ENCODE measurements at places on chromosomes 1 and 21.

GRCh38 chr1:206584683-206585082 lies 27.6 kb downstream of the EIF2D start:
- DNase-seq, result no peak

GRCh38 chr21:39020751-39021477 lies 162.3 kb downstream of the PSMG1 start:
- DNase-seq, result no peak

GRCh38 chr1:12014141-12014991 lies 4.9 kb upstream of the MIIP start:
- DNase-seq, result no peak

GRCh38 chr1:86872086-86872485 lies 41.8 kb downstream of the SELENOF start:
- DNase-seq, result no peak

- no peak for DNase-seq
Observed at GRCh38 chr1:39490596-39491145, 765 bp upstream of the BMP8A start.

DNA sequence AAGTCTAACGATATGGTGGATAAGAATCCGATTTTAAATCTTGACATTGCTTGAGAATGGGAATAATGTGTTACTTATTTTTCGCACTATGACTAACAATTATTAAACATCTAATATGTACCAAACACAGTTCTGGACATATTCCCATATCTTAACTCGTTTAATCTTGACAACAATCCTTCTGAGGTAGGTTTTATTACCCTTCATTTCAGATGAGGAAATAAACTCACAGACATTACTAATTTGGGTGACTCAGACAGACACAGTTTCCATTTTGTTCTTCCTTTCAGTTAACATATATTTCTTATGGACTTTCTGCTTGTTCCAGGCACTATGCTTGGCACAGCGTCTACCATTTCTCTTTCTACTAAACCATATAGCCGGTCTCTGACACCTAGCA lies 244.8 kb downstream of the SMYD3 start:
- no peak for DNase-seq

DNA sequence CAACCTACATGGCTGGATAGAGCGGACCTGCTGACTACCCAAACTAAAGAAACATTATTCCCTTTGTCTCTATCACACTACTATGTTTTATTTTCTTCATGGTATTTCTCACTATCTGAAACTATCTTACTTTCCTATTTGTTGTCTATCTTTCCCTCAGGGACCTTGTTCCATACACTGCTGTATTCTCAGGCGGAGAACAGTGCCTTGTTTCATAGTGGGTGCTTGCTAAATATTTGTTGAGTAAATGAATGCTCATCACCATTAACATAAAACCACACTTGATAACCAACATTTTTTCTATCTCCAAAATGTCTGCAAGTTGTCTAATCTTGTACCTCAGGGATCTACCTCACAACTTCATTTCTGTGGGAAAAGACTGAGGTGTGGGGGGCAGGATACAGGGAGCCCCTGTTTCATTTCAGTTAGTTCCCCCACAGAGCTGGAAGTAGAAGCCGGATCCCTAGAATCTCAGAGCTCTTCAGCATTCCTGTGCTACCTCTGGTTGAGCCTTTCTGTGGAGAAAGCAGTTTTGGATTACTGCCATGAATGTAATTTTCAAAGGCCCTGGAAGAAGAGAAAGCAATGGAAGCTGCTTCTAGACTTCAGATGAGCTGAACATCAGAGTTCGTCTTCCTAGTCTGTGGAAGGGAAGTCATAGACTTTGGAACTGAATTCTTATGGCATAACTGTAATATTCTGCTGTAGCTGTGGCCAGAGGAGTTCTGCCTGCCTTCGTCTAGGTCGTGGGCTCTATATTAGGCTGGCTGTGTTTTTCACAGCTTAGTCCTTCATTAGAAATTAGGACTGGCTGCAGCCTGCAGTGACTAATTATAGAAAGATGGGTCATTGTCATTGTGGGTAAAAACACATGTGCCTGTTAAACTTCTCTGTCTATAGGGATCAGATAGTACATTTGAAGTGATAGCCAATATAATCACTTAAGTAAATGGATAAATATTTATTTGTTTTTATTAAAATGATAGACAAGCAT lies 293.2 kb upstream of the SGIP1 start:
- DNase-seq, result no peak

DNA sequence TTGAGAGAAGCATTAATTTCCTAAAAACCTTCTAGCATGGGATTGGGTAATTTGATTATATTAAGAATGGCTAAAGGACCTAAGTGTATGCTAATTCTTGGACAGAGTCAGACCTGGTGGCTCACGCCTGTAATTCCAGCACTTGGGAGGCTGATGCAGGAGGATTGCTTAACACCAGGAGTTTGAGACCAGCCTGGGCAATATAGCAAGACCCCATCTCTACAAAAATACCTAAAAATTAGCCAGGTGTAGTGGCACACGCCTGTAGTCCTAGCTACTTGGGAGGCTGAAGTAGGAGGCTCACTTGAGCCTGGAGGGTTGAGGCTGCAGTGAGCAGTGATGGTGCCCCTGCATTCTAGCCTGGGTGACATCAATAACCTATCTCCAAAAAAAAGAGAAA lies 45.9 kb upstream of the BMP8A start:
- DNase-seq, result no peak

- DNase-seq, result no peak
Observed at GRCh38 chr1:209618291-209618690, 33.9 kb downstream of the LAMB3 start.

GRCh38 chr1:84246213-84246612 lies 55.3 kb upstream of the SAMD13 start:
- DNase-seq, result no peak

DNA sequence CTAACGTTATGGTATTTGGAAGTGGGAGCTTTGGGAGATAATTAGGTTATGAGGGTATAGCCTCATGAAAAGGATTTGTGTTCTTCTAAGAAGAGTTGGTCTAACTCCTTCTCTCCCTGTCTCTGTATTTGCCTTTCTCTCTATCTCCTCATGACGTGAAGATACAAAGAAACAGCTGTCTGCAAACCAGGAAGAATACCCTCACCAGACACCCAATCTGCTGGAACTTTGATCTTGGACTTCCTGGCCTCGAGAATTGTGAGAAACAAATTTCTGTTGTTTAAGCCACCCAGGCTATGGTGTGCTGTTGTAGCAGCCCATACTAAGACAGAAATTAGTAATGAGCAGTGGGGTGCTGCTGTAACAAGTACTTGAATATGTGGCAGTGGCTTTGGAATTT lies 16.1 kb downstream of the C1orf141 start:
- no peak for DNase-seq

GRCh38 chr1:175597969-175598765 lies 145.2 kb downstream of the TNR start:
- DNase-seq, result no peak

- no peak for DNase-seq
Observed at GRCh38 chr21:29434081-29434480, 135.4 kb downstream of the BACH1 start.

DNA sequence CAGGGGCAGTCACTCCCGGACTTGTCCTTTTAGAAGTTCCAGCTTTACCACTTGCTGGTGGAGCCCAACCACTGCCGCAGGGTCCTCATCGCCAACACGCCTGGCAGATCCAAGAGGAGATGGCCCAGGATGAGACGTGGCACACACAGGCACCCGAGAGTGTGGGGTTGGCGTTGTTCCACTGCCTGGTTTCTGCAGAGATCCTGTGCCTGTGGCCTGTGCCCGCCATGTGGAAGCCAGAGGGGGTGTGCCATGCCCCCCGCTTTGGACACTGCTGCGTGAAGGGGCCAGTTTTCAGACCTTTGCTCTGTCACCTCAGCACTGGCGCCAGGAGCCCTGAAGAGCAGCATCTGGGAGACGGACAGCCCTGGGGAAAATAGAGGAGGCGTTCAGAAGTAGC lies 10.8 kb downstream of the CD46 start:
- DNase-seq, result no peak

DNA sequence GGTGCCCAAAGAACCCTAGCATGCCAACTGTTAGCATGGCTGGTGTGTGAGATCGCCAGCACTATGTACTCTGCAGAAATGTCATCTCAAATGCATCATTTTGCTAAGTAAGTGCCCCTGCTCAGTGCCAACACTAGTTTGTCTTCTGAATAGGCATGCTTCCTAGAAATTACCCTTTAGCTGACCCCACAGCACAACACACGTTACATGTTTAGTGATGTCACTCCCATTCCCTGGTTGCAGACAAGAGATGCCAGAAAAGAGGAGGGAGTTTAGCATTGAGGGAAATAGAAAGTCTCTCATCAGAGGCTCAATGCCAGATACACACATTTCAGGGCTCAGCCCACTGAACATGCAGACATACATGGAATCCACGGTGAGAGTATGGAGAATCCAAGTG lies 9.3 kb upstream of the ST6GALNAC3 start:
- DNase-seq, result no peak

DNA sequence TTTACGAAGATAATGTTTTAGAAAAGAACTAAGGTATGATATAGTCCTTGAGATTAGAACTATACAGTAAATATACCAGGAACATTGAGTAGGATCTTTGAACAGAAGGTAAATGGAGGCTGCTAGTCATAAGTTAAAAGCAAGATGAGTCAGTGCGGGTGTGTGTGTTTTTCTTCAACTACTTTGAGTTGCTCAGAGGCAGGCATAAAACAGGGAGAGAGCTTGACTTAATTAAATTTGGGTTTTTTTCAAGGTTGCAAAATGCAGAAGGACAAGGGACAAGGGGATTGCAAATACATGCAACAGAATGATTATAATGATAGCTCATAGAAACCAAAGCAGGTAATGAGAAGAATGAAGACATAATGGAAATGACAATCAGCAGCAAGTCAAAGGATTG lies 815.1 kb downstream of the NCAM2 start:
- no peak for DNase-seq

DNA sequence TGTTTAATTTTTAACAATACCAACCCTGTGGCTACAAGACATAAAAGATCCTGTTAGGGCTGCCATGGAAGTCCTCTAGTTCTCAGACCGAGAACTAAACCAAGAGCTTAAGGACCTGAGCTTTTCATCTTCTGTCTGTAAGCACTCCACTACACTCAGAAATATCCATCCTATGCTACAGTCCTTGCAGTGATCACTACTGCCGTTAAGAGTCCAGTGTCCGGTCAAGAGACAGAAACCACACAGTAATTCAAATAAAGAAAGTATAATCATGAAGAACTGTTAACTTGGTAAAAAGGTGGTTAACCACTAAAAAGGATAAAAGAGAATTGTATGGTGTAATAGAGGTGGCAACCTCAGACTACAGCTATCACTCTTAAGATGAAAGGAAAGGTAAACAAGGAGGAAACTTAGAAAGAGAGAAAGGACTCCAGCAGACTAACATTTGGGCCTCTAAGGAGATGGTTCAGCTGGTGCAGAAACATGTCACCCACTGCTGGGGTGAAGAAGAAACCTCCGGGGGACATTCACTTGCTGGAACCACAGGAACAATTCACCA lies 22.1 kb upstream of the PRDX6 start:
- DNase-seq, result no peak

DNA sequence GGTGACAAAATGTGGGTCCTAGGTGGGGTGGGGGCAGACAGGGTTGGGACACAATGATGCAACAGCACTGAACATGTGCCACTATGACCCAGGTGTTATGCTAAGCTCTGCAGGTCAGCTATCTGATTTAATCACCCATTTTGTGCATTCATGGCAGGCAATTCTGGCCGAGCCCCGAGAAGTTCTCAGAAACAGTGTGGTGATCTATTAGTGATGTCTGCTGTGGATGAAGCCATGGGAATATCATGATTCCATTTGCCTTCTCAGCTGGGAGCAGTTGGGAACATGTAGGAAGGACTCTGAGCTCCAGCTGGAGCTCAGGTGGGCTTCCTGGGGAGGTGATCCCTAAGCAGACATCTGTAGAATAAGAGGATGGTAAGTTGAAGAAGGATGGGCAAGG lies 194.0 kb upstream of the POU3F1 start:
- DNase-seq, result no peak

GRCh38 chr1:26991310-26992116 lies 2.0 kb upstream of the TRNP1 start:
- no peak for DNase-seq

GRCh38 chr1:237763137-237763536 lies 127.6 kb downstream of the ZP4 start:
- DNase-seq, result no peak

DNA sequence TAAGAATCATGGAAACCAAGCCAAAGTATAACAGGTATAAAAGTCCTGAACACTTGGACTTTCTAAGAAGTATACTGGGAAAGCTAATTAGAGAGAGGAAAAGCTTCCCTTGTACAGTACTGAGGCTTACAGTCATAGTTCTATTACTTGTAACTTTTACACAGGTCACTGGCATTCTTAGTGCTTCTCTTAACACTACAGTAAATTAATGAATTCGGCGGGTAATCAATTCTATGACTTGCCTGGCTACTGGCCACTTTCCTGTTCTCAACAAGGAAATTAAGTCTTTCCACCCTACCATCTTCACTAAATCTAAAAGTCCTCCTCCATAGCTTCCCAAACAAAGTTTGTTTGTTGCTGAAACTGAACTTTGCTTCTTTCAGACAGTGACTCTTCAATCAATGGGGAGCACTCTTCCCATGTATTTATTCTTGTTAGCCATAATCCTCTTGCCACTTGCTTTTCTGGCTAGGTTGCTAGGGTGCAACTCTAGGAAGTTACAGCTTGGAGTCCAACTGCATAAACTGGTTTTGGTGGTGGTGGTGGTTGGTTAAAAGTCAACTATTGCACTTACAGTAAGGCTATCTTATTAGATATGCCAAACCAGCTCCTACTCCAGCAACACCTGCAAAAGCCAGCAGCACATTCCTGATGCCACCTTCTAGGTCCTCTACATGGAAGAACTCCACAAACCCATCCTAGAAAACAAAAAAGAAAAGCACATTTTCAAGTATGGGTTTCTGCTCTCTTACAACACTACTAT lies 2.4 kb downstream of the MCL1 start:
- DNase-seq, result no peak

GRCh38 chr1:83967336-83967735 lies 31.6 kb downstream of the TTLL7 start:
- DNase-seq, result no peak

DNA sequence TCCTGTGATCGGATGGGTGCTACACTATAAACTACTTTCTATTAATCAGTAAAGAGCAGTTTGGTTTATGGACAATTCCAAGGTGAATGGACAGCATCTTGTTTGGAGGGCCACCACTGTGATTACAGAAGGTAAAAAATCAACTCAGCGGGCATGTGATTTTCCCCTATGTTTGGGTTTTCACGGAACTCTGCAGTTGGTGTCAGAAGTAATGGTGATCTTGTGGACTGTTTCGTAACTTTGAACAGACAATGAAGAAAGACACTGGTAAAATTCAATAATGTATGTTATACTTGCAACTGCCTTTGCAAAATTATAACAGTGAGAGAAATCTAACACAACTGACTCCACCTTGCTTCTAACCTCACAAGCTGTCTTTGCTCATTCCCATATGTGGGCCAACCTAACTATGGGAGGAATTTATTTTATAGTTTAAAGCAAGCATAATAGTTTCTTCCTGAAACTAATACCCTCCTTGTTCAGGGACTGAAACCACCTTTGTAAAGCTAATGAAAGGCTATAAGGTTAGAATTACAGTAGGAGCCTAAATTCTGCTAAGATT lies 53.2 kb downstream of the TRIM33 start:
- DNase-seq, result no peak
